Activated CD4-positive, alpha-beta T cell treated with anti-CD3 and anti-CD28 coated beads for 1 hour (primary cell): ENCODE measurements at places on chromosomes 3 and 15.

- DNase-seq = no peak
These were observed 98.7 kb downstream of the PLD1 start for GRCh38 chr3:171711461-171712170.

GRCh38 chr3:161999846-162000245 lies 503.2 kb downstream of the OTOL1 start:
- DNase-seq = no peak

GRCh38 chr3:29317659-29318173 lies 36.8 kb downstream of the RBMS3 start:
- no peak for DNase-seq

- DNase-seq = no peak
These were observed 20.7 kb downstream of the TBC1D2B start for GRCh38 chr15:78056714-78057269.

DNA sequence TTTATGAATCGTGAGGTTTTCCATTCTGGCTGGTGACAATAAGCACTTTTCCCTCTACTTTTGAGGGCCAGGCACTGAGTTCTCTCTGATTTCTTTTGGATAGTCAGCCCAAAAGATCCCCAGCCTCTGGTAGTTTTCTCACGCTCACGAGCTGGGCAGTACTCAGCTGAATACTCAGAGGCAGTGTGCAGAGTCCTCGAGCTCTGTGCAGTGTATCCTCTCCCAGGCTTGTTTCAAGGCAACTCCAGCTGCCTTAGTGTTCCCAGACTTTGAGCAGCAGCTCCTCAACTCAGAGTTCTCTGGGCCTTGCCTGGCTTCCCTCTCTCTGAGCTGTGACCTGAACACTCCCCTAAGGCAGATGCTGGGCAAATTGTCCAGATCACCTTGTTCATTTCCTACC lies 59.1 kb upstream of the IQSEC1 start:
- DNase-seq = no peak

GRCh38 chr3:150609988-150610387 lies 6.9 kb downstream of the SELENOT start:
- DNase-seq = no peak

DNA sequence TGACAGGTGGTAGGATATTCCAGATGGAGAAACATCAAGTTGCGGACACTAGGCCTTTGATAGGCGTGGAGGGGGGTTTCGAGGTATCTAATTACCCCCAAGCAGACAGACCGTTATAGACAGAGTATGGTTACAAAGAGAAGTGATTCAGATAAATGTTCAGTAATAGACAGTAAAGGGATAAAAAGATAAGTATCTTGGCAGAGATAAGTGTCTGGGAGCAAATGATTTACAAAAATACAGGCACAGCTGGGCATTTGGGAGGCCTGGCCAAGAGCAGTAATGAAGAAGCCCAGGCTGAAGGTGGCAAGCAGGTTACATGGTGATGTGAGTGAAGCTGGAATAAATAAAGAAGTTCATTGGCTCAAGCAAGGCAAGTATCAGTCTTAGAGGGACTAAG lies 659 bp upstream of the MYH15 start:
- DNase-seq = no peak

GRCh38 chr3:60176614-60177013 lies 1074.6 kb downstream of the FHIT start:
- DNase-seq = no peak

DNA sequence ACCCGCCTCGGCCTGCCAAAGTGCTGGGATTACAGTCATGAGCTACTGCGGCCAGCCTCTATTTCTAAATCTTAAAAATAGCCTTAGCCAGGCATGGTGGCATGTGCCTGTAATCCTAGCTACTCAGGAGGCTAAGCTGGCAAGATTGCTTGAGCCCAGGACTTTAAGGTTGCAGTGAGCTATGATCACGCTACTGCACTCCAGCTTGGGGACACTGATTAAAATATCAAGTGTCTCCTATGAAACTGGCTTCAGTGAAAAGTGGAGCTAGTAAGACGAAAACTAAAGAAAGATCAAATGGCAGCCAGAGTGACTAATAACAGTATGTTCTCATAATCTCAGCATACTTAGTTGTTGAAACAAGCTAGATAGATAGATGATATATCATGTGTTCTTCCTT lies 112.5 kb downstream of the STT3B start:
- no peak for DNase-seq
